NCI-H146 (cell line): ENCODE measurements at places on chromosomes 6 and 20.

- no peak for DNase-seq
These were observed 114.5 kb downstream of the RNGTT start for GRCh38 chr6:88848870-88849269.

DNA sequence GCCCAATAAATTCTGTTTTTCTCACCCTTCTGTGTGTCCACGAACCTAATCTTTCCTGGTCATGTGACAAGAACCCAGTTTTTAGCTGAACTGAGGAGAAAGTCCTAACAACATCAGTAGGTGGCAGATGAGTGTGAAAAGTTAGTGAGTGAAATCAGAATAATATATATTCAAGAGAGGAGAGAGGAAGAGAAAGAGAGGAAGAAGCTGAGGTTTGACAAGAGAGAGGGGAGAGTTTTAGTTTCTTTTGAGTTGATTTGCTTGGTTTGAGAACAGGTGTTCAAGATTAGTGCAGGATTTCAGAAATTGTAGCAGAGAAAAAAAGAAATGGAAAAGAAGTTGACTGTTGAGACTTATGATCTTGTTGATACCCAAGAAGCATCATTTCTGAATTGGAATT is 930.5 kb upstream of the FLRT3 start:
- DNase-seq = no peak

- no peak for DNase-seq
These were observed 281.4 kb upstream of the MAP3K7 start for GRCh38 chr6:90868256-90868655.

DNA sequence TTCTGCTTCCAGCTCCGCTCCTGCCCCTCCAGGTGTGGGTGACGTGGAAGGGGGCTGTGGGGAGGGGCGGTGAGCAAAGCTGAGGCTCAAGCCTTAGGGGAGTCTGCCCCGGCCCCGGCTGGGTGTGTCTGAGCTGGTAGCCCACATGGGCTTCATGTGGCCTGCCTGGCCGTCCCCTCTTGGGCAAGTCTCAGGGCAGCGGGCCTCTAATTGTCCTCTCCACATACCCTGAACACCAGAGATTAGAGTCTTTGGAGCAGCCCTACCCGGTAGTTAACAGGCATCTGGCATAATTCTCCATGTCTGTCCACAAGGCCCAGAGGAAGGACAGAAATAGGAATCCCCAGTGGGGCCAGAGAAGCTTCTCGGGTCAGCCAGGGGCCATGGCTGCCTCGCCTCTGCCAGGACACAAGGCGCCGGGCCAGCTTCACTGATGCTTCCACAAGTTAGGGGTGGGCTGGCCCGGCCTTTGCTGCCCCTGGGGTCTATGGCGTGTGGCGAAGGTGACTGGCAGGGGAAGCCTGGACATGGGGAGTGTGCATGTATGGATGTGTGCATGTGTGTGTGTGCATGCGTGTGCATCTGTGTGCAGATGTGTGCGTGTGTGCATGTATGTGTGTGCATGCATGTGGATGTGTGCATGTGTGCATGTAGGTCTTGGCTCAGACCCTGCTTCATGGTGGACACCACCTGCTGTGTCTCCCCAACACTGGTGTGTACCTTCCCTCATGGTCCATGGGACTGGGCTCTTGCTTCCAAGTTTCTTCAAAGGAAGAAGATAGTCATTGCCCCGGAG is 24.0 kb downstream of the FRMD1 start:
- no peak for DNase-seq

GRCh38 chr20:32227306-32227705 is 19.6 kb downstream of the POFUT1 start:
- no peak for DNase-seq

DNA sequence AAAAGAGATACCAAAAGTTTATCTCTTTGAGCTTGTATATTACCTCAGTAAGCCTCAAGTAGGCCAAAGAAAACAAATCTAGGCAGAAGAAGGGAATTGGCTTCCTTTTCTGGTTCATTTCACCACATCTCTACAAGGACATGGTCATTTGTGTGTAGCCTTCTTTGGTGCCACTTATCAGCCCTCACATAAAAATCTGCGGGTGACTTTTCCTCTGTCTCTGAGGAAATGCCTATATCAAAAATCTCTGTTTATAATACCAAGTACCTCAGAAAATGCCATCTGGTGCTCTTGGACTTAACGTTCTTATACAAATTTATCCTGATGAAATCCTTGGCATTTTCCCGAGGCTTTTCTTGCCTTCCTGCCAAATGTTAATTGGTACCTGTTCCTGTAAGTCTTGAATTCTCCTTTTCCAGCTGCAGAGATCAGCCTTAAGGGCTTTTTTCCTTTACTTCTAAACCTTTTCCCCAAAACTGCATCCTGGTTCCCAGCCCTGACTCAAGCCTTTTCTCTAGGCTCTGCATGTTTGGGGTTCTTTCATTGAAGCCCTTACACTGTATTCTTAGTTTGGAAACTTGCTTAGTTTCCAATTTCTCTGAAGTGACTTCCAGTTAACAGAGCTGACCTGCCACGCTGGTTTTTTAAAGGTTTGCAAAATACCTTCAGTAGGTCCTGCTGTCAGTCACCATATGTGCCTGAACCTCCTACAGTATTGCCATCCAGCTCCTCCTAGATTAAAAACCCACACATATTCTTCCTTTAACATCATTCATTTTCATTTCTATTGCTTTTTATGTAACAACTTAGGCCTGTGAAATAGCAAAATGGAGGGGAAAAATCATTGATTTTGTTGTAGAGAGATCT is 191.2 kb upstream of the PREP start:
- DNase-seq = no peak

- peak; percentile 68 for DNase-seq
These were observed 222.1 kb downstream of the LAMA2 start for GRCh38 chr6:129105035-129105434.

DNA sequence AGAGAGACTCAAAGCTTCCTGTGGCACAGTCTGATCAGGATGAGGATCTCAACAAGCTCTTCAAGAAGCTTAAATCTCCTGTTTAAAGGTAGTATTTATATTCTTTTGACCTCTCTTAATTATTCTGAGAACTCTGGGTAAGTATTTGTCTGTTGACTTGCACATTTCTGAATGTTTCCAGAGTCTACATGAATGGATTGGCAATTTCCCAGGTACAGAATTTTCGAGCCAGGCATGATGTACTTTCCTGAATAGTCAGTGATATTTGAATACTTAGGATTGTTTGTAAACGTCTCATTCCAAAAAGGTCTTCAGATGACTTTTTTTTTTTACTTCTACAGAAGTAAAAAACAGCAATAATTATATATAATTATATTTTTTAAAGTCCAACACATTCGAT is 293.4 kb downstream of the TBC1D32 start:
- no peak for DNase-seq

- no peak for DNase-seq
These were observed 202.9 kb downstream of the GMPR start for GRCh38 chr6:16441262-16441661.

DNA sequence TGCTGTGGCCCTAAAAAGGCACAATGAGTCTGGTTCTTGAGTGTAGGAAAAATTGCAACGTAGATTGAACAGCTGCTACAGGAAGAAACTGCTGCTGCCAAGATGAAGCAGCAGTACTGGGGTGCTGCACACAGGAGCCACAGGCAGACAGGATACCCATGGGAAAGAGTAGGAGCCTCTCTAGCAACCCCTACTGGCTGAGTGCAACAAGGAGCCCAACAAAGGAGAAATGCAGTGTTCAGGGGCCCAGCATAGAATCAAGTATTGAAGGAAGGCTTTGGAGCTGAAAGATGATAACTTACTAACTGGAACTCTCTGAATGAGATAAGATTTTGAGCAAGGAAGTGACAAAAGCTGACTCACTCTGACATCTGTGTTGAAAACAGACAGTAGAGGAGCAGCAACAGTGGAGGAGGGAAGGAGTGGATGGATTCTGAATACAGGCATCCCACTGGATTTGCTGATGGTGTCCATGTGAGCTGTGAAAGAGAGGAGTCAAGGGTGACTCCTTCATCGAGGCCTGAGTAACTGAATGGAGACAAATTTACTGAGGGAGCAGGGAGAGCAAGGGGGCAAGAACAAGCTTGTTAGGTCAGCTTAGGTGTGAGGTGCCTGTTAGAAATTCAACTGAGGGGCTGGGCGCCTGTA is 534.7 kb upstream of the JARID2 start:
- peak; percentile 54 for DNase-seq

DNA sequence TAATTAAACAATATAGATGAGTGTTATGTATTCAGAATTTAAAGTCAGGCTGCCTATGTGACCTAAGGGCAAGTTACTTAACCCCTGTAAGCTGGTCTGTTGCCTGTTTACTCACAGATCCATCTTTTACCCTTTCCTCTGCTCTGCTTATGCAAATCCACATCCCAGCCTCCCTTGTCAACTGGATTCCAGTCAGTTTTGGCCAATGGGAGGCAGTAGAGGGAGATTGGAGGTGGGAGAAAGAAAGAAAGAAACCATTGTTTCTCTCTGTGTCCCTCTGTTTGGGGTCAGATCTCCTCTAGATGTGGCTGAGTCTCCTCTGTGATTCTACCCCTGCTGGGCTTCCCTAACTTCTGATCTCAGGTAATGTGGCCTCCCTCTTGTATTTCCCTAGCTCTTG is 266.8 kb upstream of the PLN start:
- DNase-seq = no peak

GRCh38 chr20:62595491-62595890 is 46.8 kb upstream of the SLCO4A1 start:
- no peak for DNase-seq

DNA sequence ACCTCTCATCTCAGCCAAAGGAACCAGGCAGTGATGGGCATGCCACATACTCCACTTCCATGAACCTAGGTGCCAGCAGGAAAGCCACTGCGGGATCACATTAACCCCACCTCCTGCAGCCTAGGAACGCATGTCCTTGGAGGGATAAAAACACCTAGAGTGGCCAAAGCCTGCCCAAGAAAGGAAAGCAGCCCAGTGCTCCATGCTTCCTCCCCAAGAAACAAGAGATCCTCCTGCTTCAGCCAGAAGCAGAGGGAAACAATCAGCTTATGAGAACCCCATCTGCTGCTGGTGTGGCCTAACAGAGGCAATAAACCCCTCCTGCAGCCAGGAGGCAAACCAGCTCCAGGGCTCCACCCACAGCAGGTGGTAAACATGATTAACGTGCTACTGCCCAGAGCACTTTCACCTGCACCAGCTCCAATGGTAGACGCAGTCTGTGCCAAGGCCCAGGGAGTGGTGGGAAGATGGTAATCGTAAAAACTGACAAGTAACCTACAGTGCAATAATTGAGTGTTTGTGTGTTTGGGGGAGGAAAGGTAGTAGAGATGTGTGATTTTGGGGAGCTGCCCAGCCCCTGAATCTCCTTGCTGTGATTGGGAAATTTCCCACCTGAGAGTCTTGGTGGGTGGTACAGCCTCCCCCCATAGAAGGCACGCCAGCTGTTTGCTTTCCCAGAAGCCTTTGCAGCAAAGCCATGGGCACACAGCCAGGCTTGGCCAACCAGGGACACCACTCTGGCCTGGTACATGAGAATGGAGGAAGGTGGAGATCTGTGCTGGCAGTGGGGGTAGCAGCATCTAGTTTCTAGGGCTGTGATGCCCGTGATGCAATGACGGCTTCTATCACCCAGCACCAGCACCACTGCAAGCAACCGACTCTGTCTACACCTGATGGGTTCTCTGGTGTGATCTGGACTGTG is 50.6 kb upstream of the TBC1D7 start:
- peak; percentile 81 for DNase-seq

DNA sequence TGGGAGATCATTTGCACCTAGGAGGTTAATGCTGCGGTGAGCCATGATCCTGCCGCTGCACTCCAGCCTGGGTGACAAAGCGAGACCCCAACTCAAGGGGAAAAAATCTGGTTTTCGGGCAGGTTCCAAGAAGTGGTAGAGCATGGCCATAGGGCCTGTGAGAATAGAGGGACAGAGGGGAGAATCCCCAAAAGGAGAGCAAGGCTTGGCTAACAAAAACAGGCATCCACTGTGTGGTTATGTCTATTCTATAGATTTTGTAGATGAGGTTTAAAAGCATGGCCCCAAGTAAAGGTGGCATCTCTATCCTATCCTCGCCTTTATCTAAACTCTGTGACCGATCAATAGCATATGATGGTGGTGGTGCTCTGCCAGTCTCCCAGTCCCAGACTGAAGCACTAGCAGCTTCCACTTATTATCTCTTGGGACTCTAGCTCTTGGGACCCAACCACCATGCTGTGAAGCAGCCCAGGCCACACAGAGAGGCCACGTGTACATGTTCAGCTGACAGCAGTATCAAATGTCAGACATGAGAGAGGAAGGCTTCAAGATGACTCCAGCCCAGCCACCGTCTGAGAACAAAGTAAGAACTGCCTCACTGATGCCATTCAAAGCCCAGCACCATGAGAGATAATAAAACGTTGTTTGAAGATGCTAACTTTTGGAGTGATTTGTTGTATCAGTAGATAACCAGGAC is 27.7 kb downstream of the EIF2S2 start:
- no peak for DNase-seq

GRCh38 chr6:3447005-3447404 is 9.8 kb downstream of the SLC22A23 start:
- DNase-seq = no peak

DNA sequence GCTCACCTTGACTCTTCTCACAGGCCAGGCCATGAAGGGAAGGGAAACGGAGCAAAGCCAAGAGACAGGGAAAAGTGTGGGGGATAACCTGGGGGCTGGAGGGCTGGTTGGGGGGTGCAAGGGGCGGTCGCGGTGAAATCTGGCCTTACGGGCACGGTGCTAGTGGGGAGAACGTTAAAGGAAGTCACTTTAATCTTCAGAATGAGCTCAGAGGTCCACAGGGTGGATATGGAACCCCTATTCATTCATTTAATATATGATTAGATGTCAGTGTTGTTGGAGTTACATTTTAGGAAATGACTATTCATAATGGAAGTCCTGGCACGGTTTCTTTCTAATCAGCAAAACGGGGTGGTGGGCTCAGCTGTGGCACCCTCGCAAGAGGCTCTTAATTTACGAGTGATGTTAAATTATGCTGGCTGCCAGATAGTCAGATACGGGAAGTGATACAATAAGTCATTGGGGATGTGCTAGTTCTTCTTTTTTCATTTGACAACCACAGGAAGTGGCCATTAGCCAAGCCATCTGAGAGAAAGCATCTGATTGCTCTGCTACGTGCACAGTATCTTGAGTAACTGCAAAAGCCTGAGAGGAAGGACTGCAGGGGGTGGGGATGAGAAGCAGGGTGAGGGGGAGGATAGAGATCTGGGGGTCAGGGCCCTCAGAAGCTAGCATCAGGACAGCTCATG is 253.0 kb downstream of the QKI start:
- DNase-seq = no peak

GRCh38 chr6:26660000-26660361 is 435 bp upstream of the ZNF322 start:
- no peak for DNase-seq

GRCh38 chr6:124879110-124879991 is 82.9 kb upstream of the RNF217 start:
- peak; percentile 47 for DNase-seq
